ENCODE measurements at places on chromosomes 1 and 21.

- no peak for DNase-seq
Measured at GRCh38 chr1:28519946-28520725, 14.3 kb downstream of the RCC1 start.

DNA sequence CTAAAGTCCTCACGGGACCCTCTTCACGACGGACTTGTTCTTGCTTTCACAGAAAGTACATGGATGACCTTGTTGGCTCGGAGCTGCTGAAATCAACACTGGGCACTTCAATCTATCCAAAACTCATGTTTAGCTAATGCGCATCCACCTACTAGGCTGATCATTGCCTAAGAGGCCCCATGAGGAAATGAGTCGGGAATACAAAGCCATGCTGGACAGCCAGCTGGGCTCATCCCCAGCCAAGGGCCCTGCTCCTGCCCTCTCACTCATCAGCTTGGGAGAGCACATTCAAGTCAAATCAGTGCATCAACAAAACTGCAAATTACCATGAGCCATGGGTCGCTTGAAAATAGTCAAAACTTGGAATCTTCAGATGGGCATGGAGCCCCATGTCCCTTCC is 14.8 kb upstream of the HEYL start:
- no peak for DNase-seq

GRCh38 chr1:197156692-197157091 is 10.2 kb upstream of the ASPM start:
- DNase-seq, result peak; percentile 19

DNA sequence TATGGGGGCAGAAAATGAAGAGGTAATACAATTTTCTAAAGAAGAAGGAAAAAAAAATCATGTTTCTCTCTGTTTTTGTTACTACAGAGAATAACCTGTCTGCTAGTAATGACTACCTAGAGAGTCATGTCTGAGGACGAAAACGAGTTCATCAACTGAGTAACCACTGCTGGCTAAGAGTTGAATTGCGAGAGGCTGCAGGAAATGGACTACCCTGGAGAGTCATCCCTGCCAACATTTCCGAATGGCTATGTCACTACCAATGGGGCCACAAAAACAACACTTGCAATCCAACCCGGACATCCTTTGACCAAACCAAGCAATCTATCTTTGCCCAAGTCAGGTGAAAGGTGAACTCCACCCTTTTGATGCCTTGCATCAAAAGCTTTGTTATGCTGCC is 120.6 kb downstream of the FCRL5 start:
- no peak for DNase-seq

DNA sequence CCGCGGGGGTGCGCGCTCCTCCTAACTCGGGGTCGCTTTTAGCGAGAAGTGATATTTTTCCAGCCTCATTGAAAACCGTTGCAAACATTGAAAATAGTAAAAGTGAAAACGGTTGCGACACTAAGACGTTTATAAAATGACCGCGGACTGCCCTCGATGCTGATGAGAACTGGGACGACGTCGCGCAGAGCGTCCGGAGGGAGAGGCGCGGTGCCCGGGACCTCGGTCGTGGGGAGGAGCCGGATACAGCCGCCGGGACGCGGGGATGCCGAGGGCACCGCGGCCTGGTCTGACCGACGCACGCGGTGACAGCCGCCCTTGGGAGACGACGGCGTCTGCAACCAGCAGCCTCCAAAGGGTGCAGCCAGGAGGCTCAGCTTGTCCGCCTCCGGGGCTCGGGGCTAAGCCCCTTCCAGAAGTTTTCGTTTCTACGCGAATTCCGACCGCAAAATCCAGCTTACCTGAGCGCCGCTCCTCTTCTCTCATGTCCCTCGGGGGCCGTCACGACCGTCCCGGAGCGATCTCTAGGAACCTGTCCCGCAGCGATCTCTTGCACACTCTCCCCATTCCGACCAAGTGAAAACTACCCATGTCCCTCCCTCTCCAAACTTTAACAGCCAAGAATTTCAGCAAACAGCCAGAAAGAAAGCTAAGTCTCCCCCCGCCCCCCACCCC is 144.4 kb upstream of the ETS2 start:
- no peak for DNase-seq

DNA sequence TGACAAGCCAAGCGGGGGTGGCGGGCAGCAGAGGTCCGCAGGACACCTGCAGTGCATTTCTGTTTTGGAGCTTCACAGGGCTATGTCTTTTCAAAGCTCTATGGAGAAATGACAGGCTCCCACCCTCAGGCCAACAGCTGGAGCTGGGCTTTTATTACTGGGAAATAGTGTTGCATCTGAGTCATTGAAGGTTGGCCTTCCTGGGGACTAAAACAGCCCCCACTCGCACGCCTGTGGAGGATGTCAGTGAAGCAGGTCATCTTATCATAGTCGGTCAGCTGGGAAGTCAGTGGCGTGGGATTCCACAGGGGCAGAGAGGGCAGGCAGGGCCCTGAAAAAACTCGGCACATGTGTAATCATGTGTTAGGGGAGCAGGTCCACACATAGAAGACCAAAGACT is 55.3 kb downstream of the NTPCR start:
- DNase-seq, result no peak

- no peak for DNase-seq
Measured at GRCh38 chr1:6495041-6495441, 3.6 kb upstream of the PLEKHG5 start.

DNA sequence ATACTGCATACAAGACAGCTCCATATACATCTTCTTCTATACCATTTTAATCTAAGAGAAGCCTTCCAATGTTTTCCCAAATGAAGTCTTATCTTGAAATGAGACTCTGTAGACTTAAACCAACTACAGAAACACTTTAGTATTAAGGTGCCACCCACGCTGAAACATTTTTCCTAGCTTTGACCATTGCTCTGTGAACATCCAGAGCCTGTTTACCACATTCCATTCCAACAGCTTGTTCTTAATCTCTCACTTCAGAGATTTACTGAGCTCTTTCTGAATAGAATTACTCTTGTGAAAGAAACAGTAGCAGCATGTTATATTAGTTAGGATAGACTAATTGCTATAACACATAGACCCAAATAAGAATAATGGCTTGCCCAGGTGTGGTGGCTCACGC is 19.6 kb upstream of the POGZ start:
- DNase-seq, result no peak

- peak; percentile 68 for DNase-seq
Measured at GRCh38 chr1:17335821-17336710, 28.1 kb downstream of the PADI4 start.

DNA sequence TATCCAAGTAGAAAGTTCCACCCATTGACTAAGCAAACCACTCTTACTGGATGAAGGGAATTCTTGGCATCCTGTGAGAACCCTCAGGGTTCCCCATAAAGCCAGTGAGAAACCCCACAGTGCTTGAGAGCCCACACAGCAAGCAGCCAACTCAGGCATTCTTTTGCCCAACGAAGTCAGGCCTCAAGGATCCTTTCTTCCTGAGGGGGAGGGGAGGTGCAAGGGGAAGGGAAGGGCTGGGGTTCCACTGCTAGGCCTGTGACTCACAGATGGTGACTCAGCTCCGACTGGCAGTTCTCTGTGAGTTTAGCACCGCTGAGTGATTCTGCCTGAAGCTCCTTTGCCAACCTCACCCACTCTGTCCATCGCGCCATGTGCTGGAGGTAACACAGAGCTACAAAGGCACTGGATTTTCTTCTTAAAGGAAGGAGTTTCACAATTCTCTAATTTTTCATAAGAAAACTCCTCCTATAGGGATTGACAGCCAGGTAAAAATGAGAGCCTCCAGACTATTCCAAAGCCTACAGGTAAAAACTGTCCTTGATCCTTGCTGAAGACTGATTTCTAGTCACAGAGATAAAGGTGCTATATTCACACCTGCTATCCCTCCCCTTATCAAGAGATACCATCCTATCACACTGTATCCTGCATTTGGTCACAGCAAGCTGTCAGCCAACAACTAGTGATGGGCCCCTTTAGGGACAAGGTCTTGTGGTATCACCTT is 4.8 kb downstream of the ENO1 start:
- peak; percentile 83 for DNase-seq

GRCh38 chr1:213286235-213286634 is 235.2 kb downstream of the RPS6KC1 start:
- peak; percentile 22 for DNase-seq

DNA sequence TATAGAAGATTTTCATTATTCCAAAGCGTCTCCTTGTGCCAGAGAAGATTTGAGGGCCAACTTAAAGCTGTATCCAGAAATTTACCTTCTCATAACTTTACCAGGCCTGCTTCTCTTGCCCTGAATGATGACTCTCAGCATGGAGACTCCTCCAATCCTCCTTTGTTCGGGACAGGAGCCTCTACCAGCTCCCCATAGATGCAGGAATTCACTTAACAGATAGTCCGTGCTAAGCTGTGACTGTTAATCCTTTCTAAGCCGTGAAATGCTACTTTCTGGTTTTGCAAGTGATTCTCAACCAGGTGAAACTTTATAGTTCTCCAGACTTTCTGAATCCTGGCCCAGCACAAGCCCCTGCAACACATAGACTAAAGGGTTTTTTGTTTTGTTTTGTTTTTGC is 31.8 kb upstream of the KCND3 start:
- no peak for DNase-seq
